ENCODE measurements at places on chromosomes 2 and 18.

DNA sequence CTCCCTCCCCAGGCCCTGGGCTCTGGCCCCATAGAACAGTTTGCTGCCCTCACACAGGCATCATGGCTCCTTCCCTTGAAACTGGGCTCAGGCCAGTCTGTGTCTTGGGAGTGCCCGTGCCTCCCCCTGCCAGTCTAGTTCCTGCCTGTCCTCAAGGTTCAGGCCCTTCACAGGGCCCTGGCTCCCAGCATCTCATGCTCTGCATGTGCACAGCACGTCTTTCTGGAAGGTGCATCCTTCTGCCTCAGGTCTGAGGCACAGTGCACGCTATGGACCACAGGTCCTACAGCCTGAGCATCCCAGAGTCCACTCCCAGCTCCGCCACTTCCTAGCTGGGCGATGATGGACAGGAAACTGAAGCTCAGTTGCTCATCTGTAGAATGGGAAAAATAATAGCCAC, 35.6 kb upstream of the FOSL2 start:
- no peak for DNase-seq

- no peak for DNase-seq
Observed at GRCh38 chr18:78558948-78559347, 420.7 kb upstream of the SALL3 start.

GRCh38 chr2:101150306-101151145, 656 bp downstream of the TBC1D8 start:
- peak; percentile 25 for DNase-seq

GRCh38 chr2:21890716-21891115, 766.9 kb downstream of the TDRD15 start:
- DNase-seq = no peak

- no peak for DNase-seq
Observed at GRCh38 chr2:160687629-160688028, 194.0 kb upstream of the RBMS1 start.

GRCh38 chr2:114128725-114129124, 238.8 kb downstream of the ACTR3 start:
- DNase-seq = no peak
